ENCODE measurements at places on chromosomes 2 and 18.

GRCh38 chr18:79326413-79327198, 69.1 kb upstream of the NFATC1 start:
- peak; percentile 1 for DNase-seq

GRCh38 chr2:96265349-96265839, 403 bp downstream of the TMEM127 start:
- peak; percentile 48 for DNase-seq

DNA sequence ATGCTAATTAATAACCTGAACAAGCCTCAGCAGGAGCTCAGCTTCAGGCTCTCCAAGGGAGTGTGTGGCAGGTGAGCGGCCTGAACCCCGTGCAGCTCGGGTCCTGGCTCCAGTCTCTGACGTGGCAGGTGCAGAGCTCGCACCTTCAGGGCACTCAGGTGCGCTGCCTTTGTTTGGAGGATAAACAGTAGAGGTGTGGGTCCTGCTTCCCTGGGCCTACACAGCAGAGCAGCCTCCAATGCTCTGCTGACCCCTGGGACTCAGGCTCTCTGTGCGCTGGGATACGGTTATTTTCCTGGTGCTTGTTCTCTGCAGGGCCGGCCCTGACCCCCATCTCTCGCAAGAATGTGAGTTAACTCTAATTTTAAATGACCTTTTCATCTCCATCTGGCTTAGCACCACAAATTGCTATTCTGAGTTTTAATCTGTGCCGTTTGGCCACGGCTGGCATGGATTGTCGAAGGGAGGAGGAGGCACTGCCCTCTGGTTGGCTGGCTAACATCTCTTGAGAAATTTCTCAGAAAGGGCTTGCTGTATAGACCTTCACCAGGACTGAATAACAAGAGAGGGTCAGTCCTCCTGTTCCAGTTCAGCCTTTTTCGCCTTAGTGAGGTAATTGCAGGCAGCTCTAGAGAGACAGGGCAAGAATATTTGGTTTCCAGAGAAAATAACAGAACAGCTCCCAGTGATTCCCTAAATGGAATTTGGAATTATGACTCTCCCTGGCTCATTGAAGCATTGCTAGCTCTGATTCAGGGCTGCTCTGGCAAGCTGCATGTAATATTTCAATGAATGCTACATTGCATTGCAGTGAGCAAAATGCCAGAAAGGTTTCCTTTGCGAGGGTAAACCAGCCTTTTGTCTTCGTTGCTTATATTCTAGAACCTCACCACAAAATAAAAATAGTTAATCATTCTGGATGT, 161.8 kb downstream of the DCDC2C start:
- DNase-seq = no peak

DNA sequence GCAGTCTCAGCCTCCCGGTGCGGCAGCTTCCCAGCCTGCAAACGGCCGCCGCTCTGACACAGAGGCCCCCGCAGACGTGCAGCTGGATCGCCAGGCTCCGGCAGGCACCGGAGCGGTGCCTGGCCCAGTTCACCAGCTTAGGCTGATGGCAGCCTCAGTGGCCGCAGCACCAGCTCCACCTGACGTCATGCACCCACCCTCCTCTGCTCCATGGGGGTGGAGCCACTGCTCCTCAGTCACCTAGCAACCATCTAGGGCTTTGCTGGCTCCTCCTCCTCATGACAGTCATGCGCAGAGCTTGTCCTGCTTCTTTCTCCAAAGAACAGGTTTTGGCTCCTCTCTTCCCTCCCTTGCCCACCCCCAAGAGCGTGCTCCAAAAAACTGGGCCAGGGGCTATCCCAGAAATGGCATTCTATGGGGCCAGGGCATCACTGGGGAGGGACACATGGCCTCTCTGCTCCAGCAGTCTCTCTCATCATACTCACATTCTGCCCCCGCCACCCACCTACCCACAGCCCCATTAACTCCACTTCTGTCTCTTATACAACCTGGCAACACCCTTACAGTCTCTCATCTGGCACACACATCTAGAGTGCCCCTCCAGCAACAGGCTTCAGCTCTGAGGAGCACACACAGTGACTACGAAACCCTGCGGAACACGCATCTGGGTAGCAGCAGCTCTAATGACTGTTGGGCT, 5.5 kb downstream of the DCTN1 start:
- DNase-seq = peak; percentile 77
